Spinal cord (tissue), 10 donors: ENCODE measurements at places on chromosomes 2 and 18.

GRCh38 chr2:73822276-73822675 is 6.5 kb upstream of the STAMBP start:
- DNase-seq: no peak

DNA sequence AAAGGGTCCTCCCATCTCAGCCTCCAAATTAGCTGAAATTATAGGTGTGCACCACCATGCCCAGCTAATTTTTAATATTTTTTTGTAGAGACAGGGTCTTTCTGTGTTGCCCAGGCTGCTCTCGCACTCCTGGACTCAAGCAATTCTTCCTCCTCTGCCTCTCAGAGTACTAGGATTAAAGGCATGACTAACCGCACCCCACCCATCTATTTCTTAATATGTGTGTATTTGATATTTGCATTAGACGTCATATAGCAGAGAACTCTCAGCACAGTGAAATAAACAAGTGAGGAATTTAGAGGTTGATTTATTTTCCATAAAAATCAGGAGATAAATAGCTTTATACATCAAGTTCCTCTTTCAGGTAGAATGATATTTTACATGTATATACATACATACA is 213.5 kb downstream of the FSIP2 start:
- DNase-seq: no peak

DNA sequence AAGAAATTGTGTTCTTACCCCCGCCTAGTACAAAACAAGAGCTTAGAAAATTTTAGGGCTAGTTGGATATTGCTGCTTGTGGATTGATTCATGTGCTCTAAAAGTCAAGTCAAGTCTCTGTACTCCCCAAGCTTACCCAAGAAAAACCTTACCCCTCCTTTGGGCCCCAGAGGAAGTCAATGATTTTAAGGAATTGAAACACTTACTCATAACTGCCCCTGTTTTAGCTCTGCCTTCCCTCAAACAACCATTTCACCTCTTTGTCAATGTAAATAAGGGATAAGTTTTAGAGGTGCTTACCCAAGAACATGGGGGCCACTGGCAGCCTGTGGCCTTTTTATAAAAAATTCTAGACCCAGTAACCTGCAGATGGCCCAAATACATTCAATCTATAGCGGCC is 136.6 kb upstream of the RMP24 start:
- no peak for DNase-seq

DNA sequence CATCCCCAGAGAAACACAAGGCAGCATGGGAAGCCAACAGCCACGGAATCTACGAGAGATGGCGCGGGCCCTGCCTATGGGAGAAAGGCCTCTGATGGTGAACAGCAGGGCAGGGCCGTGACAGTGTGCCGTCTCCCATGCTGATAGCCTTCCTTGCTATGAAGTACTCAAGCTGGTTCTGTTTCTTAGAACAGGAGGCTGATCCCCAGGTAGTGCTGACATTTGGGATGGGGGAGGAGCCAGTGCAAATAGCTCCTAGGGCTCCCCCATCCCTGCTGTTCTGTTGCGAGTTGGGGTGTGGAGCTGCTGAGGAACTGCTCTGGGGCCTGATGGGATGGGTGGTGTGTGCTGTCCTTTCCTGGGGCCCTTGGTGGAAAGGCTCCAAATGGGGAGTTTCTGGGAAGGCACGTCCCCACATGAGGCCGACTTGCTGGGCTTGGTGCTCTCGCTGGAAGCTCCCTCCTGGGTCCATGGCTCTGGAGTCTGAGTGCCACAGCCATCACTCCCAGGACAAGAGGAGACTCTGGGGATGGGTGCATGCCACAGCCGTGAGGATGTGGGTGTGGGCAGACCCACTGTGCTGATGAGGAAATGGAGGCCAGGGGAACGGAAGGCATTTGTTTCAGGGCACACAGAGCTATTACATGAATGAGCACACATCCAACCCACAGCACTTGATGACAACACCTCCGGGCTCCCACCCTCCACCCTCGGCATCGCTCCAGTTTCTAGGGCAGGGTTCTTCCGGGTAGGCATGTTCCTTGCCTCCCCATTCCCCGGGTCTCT is 246.8 kb downstream of the HDAC4 start:
- DNase-seq: no peak

DNA sequence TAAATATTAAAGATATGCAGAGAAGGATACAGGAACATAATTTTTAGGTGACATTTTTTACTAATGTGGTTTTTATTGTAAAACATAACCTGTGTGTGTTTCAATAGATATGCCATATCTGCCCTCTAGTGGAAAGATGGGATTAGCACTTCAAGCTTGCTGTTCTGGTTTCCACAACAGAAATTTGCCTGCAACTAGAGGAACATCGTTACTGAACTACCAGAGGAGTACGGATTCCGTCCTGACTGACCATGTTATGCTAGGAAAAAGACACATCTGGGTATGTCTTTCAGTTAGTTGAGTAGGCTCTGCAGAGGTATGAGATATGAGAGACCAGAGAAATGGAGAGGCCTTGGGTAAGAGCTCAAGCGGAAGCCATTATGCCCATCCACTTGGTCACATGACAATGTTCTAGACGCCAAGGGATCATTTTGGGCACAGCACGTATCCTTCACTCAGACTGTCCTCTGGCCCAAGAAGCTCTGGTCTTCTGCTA is 104.9 kb downstream of the MBD2 start:
- peak; percentile 69 for DNase-seq

GRCh38 chr2:74544634-74545033 is 9.1 kb downstream of the LOXL3 start:
- DNase-seq: no peak

- DNase-seq: no peak
These were observed 17.5 kb upstream of the CDC42EP3 start for GRCh38 chr2:37688771-37689468.

- no peak for DNase-seq
These were observed 780.7 kb upstream of the FANCL start for GRCh38 chr2:59021786-59022185.

- no peak for DNase-seq
These were observed 155.3 kb upstream of the SIX3 start for GRCh38 chr2:44786045-44786816.

GRCh38 chr18:7038330-7038851 is 79.2 kb downstream of the LAMA1 start:
- DNase-seq: peak; percentile 33

DNA sequence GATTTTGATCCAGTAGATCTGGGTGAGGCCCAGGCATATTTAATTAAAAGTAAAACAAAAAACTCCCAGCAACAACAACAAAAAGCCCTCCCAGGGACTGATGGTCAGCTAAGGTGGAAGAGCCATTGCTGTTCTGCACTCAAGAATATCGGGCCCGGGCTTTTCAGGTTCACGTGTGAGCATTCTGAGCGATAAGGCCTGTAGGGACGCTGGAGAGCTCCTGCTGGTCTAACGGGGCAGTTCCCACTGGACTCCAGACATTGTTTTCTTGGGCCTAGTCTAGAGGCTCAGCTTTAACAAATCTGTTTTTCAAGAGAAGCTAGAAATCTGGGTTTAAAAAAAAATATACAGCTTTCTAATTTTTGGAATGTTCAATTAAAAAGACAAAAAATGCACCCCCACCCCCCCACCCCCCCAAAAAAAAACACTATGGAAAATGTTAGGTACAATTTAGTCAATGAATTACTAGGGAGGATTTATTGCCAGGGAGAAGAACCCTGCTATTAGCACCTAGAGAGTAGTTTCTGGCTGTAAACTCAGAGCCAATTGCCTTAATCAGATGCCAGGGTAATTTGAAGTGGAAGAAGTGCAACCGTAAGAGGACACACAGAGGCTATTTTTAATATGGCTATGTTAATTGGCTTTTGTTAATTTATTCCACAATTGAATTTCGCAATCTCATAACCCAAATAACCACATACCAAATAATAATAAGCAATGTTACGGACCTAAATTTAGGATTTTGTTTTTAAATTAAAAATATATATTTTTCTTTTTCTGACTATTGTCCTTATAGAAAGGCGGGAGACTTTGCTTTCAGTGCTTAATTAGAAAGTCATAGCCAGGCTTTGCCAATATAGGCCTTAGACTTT is 78.9 kb downstream of the MAP4K4 start:
- no peak for DNase-seq

DNA sequence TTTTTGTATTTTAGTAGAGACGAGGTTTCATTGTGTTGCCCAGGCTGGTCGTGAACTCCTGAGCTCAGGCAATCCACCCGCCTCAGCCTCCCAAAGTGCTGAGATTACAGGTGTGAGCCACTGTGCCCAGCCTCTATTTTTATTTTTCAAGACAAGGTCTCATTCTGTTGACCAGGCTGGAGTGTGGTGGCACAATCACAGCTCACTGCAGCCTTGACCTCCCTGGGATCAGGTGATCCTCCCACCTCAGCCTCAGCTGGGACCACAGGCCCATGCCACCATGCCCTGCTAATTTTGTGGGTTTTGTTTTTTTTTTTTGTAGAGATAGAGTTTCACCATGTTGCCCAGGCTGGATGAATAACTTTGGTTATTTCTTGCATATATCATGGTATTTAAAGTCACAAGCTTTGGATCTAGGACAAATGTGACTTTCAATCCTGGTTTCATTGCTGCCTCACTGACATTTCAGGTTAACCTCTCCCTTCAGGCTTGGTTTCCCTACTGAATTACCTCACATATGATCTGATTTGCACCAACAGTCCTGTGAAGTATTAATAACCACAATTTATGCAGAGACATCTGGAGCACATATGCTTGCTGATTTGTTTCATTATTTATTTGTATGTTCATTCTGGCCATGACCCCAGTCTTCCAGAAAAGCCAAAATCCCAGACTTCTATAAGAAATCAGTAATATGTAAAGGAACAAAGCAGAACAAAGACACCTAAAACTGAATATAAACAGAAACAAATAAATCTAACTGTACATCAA is 17.5 kb upstream of the RAB31 start:
- DNase-seq: peak; percentile 44

- DNase-seq: no peak
These were observed 11.7 kb downstream of the WDPCP start for GRCh38 chr2:63576546-63576945.

GRCh38 chr2:225615514-225615913 is 216.0 kb downstream of the NYAP2 start:
- DNase-seq: no peak

- no peak for DNase-seq
These were observed 76.8 kb downstream of the CCBE1 start for GRCh38 chr18:59620381-59620780.

DNA sequence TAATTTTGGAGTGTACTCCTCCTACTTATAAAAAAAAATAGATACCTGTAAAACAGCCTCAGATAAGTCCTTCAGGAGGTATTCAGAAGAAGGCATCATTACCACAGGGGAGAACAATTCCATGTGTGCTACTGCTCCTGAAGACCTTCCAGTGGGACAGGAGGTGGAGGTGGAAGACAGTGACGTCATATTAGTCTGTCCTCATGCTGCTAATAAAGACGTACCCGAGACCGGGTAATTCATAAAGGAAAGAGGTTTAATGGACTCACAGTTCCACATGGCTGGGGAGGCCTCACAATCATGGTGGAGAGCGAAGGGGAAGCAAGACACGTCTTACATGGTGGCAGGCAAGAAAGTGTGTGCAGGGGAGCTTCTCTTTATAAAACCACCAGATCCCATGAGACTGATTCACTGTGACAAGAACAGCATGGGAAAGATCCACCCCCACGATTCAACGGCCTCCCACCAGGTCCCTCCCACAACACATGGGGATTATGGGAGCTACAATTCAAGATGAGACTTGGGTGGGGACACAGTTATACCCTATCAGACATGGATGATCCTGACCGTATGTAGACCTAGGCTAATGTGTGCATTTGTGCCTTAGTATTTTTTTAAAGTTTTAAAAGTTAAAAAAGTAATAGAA is 98.4 kb downstream of the NDUFA10 start:
- no peak for DNase-seq
